Stimulated activated CD4-positive, alpha-beta T cell treated with anti-CD3 and anti-CD28 coated beads, Interleukin-15, amount 100 ng/mL, for 1 hour (primary cell): ENCODE measurements at places on chromosomes 11 and 22.

- DNase-seq: no peak
Observed at GRCh38 chr11:63769714-63770455, 1.3 kb upstream of the ZFTA start.

GRCh38 chr11:99988471-99988837, 698.6 kb upstream of the ARHGAP42 start:
- no peak for DNase-seq

DNA sequence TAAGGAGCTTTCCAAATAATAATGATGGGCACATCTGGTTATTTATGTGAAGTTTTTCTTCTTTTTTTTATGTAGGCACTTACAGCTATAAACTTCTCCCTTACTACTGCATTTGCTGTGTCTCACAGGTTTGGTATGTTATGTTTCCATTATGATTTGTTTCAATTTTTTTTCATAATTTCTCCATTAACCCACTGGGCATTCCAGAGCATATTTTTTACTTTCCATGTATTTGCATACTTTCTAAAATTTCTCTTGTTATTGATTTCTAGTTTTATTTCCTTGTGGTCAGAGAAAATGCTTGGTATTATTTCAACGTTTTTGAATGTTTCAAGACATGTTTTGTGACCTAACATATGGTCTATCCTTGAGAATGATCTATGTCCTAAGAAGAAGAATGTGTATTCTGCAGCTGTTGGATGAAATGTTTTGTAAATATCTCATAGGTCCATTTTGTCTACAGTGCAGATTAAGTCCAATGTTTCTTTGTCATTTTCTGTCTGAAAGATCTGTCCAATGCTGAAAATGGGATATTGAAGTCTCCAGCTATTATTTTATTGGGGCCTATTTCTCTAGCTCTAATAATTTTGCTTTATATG, 362.1 kb downstream of the DDX10 start:
- DNase-seq: no peak

DNA sequence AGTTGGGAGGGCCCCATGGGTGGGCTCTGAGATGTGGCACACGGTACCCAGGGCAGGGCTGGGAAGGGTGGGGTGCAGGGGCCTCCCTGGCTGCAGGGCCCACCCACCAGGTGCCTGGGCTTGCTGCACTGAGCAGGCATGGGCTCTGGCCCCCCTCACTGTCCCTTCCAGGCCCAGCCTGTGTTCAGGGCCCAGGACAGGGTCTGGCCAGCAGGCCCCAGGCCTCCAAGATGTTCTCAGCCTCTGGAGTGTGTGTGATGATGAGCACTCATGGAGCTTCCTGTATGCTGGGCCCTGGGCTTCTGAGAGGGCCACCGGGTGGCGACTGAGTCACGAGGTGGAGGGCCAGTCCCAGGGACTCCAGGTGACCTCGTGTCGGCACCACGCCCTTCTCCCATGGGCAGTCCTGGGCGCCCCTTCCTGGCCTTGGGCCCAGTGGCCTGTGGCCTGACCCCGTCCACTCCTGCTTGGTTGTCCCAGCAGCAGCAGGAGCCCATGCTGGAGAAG, 55.9 kb upstream of the CCDC188 start:
- no peak for DNase-seq

- no peak for DNase-seq
Observed at GRCh38 chr11:74520316-74520715, 26.8 kb upstream of the LIPT2 start.

DNA sequence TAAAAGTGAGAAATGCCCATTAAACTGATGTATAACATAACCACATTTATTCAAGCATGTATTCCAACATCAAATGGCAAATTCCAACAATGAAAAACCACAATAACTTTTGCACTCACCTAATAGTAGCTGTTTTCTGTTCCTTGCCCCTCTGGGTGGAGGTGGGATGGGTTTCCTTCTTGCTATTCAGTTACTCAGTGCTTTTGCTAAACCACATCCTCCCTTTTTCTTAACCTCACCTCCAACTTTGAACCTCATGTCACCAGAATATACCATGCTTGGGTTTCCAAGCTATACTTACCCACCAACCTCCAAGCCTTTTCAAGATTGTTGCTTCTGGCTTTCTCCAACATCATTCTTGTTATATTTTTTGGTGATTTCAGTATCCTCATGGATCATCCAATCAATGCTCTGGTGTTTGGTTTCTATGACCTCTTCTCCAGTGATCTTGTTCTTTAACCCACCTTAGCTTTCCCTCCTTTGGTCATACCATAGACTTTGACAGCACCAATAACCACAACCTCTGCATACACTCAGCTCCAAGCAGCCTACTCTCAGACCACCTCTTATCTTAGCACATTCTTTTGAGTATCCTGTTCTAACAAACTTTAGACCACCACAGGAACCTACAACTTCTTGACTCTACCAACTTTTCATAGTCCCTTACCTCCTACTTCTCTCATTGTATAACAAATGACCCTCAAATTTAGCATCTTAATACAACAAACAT, 3.2 kb upstream of the CCDC15 start:
- DNase-seq: no peak

GRCh38 chr11:65532388-65533064, 7.6 kb downstream of the SCYL1 start:
- DNase-seq: no peak

- DNase-seq: no peak
Observed at GRCh38 chr11:132357811-132358572, 987.6 kb downstream of the NTM start.

DNA sequence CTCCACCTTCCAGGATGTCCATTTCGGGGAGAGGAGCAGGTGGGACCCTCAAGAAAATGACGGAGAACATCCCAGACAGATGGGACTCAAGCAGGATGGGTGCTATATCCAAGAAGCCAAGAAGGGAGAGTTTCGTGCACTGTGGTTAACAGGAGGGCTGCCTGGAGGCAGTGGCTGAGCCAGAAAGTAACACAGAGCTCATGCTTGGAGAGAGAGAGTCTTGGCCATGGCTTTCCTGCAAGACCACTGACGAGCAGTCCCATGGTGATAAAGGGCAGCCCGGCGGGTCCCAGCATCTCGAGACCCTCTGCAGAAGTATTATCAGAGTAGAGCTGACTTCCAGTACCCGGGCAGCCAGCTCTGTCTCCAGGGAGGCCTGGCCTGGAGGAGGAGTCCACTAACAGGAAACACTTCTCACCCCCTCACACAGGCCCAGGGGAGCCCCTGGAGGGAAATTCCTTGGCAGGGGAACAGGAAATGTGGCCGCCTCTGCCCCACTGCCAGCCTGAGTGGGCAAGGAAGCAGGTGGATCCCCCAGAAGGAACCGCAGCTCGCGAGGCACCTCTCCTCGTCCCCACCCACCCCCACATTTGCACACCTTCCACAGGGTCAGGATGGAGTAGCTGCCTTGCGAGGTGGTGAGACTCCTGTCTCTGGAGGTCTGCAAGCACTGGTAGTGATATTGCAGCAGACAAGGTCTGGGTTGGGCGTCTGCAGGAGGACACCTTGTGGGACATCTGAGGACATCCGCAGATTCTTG, 32.2 kb downstream of the CYTH4 start:
- no peak for DNase-seq

- no peak for DNase-seq
Observed at GRCh38 chr11:128299132-128299726, 288.1 kb downstream of the ETS1 start.
